ENCODE measurements at places on chromosomes 2 and 18. TPM values are rescaled to one million over a fixed set of nuclear protein-coding genes. Genes with fewer than 3 reads are reported as not detected.

GRCh38 chr2:96342085-96342484 lies 6.5 kb downstream of the NCAPH start:
- no peak for DNase-seq

- no peak for DNase-seq
Measured at GRCh38 chr18:10059610-10060468, 146.0 kb downstream of the VAPA start.

- no peak for DNase-seq
Measured at GRCh38 chr2:140654565-140654964, 1476.3 kb downstream of the LRP1B start.

GRCh38 chr2:57516698-57517340 lies 529.8 kb upstream of the VRK2 start:
- DNase-seq, result peak; percentile 4

DNA sequence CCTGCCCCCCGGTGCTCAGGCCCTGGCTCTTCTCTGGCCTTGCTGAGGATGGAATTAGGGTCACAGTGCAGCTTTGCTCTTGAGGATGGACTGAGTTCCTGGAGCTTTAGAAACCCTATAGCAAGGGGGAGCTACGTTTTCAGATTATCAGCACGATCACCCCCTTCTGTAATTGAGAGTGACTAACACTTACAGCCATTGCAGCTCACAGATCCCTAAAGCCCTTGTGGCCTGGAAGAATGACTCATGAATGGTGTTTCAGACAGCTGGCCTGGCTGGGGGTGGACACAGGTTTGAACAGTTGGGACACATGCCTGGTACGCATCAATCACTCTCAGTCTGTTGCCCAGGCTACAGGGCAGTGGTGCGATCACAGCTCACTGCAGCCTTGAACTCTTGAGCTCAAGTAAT lies 79.7 kb upstream of the IGFBP5 start:
- DNase-seq, result no peak

EFHD1 gene
- polyA plus RNA-seq, result 26.3 TPM

RAPGEF4 gene
- polyA plus RNA-seq, result 2.5 TPM

DNAJC5G gene
- polyA plus RNA-seq, result 0.34 TPM

COL5A2 gene
- polyA plus RNA-seq, result 348 TPM

ARL4C gene
- polyA plus RNA-seq, result 4.1 TPM

ANKRD62 gene
- polyA plus RNA-seq, result not detected

SLC38A11 gene
- polyA plus RNA-seq, result 0.15 TPM

Measured in hindlimb muscle (tissue), 1 donor.